Stimulated activated CD8-positive, alpha-beta memory T cell treated with anti-CD3 and anti-CD28 coated beads, Interleukin-2, amount 100 ng/mL, for 48 hours (primary cell): ENCODE measurements at places on chromosomes 16 and 17.
A peak's percentile ranks its signal among the peaks of the same experiment; 100 is the strongest.

DNA sequence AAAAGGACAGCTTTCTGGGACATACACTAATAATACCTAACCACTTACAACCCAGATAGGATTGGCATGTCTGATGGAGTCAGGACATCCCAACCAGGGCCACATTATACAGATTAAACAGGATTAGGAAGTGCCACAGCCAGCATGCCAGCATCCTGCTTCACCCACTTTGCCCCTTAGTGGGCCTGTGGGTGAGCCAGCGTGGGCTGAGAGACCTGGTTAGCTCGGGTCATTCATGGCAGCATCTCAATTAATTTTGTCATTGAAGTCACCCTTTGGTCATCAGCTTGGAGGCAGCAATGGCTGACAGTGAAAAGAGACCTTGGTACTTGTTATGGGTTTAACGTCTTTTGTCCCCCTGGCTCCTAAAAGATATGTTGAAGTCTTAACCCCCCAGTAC is 29.9 kb upstream of the SLC6A2 start:
- no peak for DNase-seq

DNA sequence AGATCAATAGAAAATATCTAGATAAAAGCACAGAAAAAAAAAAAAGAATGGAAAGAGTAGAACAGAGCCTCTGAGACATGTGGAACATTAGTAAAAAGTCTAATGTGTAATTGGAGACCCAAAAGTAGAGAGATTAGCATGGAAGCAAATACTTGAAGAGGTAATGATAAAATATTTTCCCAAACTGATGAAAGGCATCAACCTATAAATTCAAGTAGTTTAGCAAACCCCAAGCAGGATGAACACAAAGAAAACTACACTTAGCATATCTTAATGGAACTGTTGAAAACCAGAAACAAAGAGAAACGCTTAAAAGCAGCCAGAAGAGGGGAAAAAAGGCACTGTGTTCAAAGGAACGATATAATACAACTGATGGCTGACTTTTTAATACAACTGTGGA is 16.4 kb downstream of the NF1 start:
- no peak for DNase-seq

GRCh38 chr16:27025581-27025980 is 41.1 kb upstream of the C16orf82 start:
- DNase-seq = no peak

GRCh38 chr17:75834928-75835653 is 9.1 kb downstream of the UNC13D start:
- DNase-seq = no peak

GRCh38 chr16:88423448-88423850 is 29.6 kb upstream of the ZFPM1 start:
- DNase-seq = no peak

DNA sequence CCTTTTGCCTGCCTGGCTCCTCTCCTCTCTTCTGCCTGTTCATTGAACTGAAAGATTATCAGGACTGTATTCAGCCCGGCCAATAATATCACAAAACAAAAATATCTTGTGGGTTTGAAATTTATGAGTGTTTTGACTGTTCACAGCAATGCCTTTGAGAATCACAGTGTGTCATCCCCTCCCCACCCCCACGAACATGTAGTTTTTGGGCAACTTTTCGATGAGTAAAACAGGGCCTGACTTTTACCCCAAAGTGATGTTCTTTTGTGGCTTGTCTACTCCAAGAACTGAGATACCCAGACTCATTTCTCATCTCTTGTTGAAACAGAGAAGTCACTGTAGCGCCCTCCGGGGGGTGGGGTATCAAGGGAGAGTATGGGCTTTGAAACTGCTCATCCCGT is 675.7 kb downstream of the WWOX start:
- DNase-seq = peak; percentile 66

GRCh38 chr17:48100160-48100559 is 1.1 kb downstream of the CBX1 start:
- DNase-seq = no peak

GRCh38 chr16:53509906-53510703 is 7.1 kb upstream of the AKTIP start:
- DNase-seq = no peak

GRCh38 chr17:44353672-44354331 is 8.7 kb downstream of the GRN start:
- no peak for DNase-seq

GRCh38 chr16:4640572-4641305 is 16.1 kb downstream of the MGRN1 start:
- no peak for DNase-seq

DNA sequence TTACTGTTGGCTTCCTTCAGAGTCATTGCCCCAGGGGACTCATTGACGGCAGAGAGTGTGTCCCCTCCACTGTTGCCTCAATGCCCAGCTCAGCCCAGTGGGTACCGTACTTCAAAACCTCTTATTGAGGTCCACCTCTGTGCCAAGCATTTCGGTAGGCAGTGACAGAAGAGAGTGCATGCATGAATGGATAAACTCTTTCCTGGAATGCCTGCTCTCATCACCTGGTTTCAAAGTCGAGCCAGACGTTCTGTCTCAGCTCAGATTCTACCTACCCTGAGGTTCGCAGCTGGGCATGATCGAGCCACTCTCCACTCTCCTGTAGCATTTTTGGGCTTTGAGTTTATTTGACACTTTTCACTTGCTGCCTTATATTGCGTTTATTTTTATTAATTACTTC is 647.0 kb downstream of the MAF start:
- DNase-seq = no peak

DNA sequence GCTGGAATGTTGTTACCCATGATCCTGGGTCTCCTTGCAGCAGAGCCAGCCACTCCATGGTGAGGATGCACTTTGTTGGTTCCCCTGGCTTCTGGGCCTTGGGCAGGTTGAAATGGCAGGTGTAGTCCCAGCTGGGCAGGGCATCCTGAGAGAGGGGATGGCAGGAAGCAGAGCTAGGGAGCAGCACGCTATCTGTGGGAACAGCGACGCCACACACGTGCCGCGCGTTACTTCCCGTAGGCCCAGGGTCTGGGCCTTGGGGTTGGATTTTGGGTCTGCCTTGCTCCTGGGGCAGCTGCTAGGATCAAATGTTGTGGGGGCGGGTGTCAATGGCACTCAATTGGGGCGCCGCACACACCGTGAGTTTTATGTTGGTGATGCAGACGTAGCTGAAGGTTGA is 368.0 kb downstream of the CPPED1 start:
- DNase-seq = no peak

- DNase-seq = no peak
Observed at GRCh38 chr17:28524476-28525424, 18.6 kb downstream of the FOXN1 start.
